Type B pancreatic cell (in vitro differentiated cells): ENCODE measurements at places on chromosomes 13 and 19.
A peak's percentile ranks its signal among the peaks of the same experiment; 100 is the strongest.

- no peak for DNase-seq
Measured at GRCh38 chr19:40410030-40410389, 3.2 kb downstream of the PRX start.

DNA sequence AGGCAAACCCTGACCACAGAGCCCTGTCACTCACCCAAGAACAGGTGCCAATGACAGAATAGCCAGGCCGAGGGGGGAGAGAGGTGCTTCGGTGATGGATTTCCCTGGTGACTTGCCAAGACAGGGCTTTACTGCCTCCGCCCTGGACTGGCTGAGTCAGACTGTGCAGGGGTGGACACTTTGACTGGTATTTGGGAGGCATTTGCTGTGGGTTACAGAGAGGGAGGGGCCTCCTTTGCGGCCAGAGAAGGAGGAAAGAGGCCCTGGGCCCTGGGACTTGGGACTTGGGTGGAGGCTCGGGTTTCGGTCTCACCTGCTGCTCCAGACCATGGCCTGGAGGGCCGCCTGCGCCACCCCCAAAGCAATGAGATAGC lies 4.6 kb upstream of the EPS8L1 start:
- no peak for DNase-seq

DNA sequence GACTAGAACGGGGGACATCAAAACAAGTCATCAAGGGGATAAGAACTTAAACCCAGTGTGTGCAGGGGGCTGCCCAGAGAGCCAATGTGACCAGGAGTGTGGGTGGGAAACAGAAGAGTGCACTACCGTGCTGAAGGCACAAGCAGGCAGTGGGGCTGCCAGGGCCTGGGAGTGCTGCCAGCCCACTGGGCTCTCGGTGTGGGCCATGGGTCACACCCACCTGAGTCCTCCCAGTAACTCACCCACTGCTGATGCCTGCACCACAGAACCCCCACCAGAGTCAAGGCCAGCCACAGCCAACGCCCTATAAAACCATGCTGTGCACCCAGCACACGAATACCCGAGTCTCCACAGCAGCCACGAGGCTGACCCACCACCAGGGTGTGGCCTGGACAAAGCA lies 8.5 kb downstream of the MED26 start:
- DNase-seq, result no peak

DNA sequence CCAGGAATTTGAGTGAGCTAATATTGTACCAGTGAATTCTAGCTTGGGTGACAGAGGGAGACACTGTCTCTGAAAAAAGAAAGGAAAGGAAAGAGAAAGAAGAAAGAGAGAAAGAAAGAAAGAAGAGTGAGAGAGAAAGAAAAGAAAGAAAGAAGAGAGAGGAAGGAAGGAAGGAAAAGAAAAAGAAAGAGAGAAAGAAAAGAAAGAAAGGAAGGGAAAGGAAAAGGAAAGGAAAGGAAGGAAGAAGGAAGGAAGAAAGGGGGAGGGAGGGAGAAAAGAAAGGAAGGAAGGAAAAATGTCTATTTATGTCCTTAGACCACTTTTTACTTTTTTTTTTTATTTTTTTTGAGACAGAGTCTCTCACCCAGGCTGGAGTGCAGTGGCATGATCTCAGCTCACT lies 5.4 kb upstream of the ZNF491 start:
- no peak for DNase-seq

DNA sequence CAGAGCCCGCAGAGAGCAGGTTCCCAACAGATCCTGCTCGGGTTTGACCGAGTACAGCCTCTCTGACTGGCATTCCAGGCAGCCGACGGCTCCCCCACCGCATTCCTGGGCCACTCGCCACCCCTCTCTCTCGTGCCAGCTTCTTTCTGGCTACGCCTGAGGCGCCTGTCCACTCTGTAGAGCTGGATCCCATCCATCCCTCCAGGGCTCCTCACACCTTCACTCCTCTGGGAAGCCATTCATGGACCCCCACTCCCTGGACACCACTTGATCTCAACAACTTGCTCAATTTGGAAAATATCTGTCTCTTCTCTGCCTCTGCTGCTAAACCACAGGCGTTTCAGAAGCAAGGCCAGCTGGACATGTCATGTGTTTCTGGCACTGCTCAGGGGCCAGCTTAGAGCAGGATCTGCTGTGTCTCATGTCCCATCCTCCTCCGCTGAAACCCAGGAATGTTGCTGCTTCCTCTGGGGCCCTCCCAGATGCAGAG lies 30.6 kb upstream of the ATP1A3 start:
- no peak for DNase-seq

- no peak for DNase-seq
Measured at GRCh38 chr13:40311356-40312101, 354.9 kb downstream of the FOXO1 start.

- DNase-seq, result no peak
Measured at GRCh38 chr19:14441041-14441938, 8.2 kb downstream of the PKN1 start.

DNA sequence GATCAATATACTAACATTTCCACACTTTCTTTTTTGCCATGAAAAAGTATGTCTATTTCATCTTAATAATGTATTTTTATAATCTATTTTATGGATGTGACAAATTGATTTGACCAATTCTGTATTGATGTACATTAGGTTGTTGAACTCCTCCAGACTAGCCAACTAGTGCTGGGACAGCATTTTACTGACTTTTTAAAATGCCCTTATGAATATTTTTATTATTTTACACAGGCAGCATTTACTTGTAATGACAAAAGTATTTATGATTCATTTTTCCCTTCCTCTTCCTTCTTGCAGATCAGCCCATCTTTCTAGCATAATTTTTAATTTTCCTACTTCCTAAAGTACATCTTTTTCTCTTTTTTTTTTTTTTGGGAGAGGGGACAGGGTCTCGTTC lies 918 bp upstream of the FUZ start:
- no peak for DNase-seq

- DNase-seq, result no peak
Measured at GRCh38 chr19:6735181-6735911, 2.0 kb downstream of the GPR108 start.

DNA sequence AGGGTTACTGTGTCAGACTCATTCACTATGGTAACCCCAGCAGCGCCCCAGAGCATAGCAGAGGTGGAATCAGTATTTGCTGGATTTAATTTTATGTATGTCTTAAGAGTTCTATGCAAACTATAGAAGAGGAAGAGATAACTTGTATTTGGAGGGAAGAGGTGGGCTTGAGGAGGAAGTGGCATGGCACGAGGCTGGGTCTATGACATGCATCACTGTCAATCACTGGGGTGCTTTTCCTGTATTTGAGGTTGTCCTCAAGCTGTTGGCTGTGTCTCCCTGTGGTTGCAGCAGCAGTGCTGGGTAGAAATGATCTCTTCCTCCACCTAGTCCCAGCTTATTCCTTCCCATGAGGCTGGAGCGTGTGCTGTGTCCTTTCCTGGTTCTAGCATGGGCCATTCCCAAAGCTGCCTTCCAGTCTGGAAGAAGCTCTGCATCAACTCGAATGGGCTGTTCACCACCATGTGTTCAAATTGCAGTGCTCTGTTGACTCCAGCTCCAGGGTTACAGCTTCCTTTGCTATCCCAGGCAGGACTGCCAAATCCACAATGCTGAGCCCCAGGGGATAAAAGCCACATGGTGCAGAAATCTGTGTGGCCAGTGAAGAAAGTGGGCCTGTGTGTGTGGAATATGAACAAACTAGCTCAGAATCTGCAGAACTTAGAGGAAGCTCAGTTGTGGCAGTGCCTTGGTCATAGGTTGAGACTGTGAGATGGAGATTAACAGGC lies 73.1 kb upstream of the MTIF3 start:
- no peak for DNase-seq

DNA sequence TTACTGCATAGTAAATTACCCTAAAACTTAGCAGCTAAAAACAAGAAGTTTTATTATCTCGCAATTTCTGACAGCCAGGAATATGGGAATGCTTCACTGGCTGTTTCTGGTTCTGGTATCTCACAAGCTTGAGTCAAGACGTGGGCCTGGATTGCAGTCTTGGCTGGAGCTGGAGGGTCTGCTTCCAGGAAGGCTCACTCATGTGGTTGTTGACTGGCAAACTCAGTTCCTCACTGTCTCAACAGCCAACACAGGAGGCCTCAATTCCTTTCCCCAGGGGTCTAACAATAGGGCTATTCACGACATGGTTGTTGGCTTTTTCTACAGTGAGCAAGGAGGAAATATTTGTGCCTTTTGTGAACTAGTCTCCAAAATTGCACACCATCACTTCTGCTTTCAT lies 146.3 kb downstream of the GPC5 start:
- no peak for DNase-seq

DNA sequence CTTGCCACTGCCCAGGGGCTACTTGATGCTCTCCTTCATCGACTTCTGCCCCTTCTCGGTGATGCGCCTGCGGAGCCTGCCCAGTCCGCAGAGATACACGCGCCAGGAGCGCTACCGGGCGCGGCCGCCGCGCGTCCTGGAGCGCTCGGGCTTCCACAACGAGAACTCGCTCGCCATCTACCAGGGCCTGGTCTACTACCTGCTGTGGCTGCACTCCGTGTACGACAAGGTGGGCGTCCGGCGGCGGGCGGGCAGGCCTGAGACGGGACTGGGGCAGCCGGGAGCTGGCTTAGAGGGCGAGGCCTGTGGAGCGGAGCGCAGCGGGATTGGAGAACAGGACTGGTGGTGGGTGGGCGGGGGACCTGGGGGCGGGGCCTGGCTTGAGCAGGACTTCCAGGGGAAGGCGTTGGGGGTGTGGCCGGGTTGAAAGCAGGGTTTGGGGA lies 12.7 kb upstream of the PSMD8 start:
- DNase-seq, result peak; percentile 81

- DNase-seq, result no peak
Measured at GRCh38 chr13:98332222-98332621, 155.2 kb upstream of the RNF113B start.

- no peak for DNase-seq
Measured at GRCh38 chr13:28408235-28408848, 86.6 kb downstream of the FLT1 start.

- DNase-seq, result no peak
Measured at GRCh38 chr13:58806401-58806800, 1174.9 kb downstream of the PCDH17 start.

DNA sequence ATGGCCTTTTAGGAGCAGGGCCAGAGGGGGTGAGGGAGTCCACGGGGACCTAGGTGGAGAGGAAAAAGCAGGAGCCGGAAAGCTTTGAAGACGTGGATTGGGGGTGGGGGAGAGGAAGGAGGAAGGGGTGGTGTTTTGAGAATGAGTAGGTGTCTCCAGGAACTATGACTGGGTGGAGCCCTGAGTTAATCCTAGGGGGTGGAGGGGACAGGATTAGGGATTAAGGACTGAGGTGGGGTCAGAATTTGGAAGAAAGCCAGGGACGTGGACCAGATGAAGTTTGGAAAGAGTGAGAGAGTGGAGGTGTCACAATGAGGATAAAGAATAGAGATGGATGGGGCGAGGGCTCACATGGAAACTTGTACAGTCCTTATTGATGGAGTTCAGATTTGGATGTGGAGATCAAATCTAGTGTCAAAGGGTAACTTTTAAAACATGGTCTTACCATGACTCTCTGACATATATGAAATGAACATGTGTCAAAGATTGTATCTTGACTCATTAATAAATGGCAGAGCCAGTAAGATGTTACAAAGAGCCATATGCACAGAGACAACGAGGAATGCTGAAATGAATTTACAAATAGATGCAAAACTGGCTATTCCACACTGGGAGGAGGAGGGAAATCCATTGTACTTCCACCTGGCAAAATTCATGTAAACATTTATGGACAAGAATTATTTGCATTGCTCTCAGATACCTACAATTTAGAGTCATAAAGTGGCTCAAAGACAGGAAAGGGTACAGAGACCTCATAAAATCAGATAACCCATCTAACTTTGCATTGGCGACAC lies 1.7 kb upstream of the KLK13 start:
- no peak for DNase-seq

DNA sequence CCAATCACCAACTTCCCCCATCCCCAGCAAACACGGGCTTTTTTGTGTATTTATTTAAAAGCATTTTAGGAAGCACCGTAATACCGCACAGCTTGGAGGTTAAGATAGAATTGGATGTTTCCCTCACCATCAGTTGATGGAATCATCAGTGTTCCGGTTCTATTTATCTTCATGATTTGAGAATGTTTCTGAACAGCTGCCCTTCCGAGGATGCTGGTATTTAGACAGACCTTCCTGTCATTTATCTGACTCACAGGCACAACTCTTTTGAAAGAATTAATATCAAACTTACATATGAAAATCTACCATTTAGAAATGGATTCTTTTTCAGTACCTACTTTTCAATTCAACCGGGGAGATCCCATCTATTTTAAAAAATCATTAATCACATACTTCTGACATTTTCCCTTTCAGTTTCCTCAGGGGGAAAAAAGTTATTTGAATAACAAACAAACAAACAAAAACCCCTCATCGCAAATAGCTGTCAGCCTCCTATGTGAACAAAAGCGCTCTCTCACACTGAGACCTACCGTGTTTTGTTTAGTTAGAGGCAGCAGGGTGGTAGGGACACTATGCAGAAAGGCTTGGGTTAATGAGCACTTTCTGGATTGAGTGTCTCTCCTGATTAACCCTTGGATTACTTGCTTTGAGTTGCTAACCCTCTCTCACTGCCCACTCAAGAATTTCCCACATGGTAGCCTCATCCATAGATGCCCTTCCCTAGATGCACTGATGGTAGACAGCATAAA lies 189.3 kb downstream of the TM9SF2 start:
- DNase-seq, result no peak

GRCh38 chr19:48630296-48631063 lies 6.7 kb downstream of the DBP start:
- no peak for DNase-seq

- no peak for DNase-seq
Measured at GRCh38 chr13:65188721-65189120, 2041.4 kb downstream of the PCDH9 start.

DNA sequence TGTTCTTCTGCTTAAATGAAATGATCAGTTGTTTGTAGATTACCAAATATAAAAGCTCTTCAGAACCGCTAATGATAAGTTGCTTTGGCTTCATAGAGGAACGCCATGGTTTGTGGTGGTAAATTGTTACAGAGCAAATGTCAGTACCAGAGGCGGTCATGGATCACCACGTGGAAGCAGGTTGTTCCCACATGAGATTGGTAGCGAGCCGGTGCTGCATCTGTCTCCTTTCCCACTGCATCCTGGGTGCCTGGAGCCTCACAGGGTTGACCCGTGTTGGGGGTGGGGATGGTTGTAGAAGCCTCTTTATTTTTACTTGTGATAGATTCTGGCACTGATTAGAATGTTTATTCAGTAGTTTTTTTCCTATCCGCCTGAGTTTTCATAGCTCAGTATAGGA lies 14.7 kb downstream of the GARRE1 start:
- DNase-seq, result no peak

DNA sequence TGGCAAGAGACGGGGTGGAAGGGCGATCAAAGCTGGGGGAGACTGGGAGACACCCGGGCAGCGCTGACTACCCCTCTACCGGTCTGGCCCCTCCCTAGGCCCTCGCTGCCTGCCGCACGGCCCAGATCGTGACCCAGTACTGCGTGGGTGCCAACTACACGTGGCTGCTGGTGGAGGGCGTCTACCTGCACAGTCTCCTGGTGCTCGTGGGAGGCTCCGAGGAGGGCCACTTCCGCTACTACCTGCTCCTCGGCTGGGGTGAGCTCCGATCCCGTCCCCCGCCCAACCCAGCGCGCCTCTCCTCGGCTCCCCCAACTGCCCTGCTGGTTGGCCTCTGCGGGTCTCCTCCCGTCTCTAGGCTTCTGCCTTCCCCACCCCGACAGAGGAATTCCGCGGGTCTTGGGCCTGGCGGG lies 8.8 kb downstream of the GIPR start:
- no peak for DNase-seq
